CD4-positive, alpha-beta T cell treated with Interleukin-17A for 4 hours (primary cell): ENCODE measurements at places on chromosomes 5 and 9.
A peak's percentile ranks its signal among the peaks of the same experiment; 100 is the strongest.

DNA sequence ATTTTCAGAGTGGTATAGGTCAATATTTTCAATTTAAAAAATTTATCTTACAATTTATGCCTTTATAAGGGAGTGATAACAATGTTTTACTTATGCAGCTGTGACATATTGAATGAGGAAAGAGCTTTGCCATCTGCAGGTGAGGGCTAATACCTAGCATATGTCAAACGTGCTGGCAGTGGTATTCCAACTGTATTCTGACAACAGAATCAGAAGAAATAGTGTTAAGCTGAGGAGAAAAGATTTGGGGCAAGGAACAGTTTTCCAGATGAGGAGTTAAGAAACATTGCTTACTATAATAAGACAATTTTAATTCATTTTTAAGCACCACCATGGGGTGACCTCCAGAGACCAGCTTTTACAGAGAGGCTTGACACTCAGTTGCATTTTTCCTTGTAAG is 267.8 kb upstream of the ZNF608 start:
- DNase-seq, result no peak

GRCh38 chr5:147398860-147399259 is 111.0 kb downstream of the DPYSL3 start:
- no peak for DNase-seq

DNA sequence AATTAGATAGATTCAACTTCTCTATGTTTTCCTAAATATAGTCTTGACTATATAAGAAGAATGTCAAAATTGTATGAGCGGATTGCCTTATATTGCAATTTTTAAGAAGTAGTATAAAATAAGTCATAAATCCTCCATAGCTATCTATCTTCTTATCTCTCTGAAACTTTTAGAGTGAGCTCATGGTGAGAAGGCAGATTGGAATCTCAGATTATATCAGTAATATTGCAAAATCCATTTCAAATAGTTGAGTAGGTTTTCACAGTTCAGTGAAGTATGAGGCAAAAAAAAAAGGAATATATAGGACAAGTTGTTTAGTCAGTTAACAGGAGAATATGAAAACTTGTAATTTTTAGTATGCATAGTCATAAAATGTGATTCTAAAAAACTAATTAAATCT is 156.4 kb downstream of the FAM174A start:
- DNase-seq, result no peak

- no peak for DNase-seq
These were observed 1.1 kb downstream of the LHX2 start for GRCh38 chr9:124012368-124013301.

DNA sequence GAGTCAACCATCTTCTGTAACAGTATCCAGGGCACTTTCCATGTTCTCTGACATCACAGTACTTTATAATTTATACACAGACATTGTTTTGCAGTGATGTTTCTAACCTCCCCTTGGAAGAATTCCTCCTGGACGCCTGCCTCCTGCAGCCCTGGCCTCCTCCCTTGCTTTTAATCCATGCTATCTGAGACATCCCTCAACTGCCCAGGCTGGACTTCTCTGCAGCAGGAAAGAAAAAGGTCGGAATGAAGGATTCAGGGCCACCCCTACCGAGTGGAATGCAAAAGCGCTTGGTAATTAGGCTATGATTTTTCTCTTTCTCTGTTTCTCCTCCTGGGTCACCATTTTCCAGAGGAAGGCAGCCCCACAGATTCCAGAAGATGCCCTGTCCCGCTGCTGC is 47.0 kb upstream of the SHC3 start:
- DNase-seq, result no peak

- no peak for DNase-seq
These were observed 135.0 kb downstream of the STK32A start for GRCh38 chr5:147369742-147370374.

- no peak for DNase-seq
These were observed 1.8 kb downstream of the ELAVL2 start for GRCh38 chr9:23823986-23824829.

DNA sequence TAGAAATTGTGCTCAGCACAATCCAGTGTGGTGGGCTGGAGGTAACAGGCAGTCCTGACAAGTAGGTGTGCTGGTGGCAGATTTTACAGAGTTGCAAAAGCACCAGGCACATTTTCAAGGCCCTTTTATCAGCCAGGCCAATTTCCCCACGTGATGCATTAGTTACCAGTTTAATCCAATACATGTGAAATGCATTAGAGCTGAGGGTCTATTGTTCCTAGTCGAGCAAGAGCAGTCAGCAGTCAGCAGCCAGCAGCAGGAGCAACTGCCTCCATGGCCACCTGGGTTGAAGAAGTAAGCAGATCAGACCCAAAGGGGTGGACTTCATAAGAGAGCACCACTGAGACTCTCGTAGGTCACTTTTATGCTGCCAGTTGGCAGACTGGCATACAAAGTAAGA is 76.7 kb downstream of the EPB41L4A start:
- no peak for DNase-seq

GRCh38 chr5:143383988-143384387 is 19.5 kb downstream of the NR3C1 start:
- no peak for DNase-seq

- peak; percentile 71 for DNase-seq
These were observed 79.2 kb upstream of the HSPA9 start for GRCh38 chr5:138654281-138654867.

DNA sequence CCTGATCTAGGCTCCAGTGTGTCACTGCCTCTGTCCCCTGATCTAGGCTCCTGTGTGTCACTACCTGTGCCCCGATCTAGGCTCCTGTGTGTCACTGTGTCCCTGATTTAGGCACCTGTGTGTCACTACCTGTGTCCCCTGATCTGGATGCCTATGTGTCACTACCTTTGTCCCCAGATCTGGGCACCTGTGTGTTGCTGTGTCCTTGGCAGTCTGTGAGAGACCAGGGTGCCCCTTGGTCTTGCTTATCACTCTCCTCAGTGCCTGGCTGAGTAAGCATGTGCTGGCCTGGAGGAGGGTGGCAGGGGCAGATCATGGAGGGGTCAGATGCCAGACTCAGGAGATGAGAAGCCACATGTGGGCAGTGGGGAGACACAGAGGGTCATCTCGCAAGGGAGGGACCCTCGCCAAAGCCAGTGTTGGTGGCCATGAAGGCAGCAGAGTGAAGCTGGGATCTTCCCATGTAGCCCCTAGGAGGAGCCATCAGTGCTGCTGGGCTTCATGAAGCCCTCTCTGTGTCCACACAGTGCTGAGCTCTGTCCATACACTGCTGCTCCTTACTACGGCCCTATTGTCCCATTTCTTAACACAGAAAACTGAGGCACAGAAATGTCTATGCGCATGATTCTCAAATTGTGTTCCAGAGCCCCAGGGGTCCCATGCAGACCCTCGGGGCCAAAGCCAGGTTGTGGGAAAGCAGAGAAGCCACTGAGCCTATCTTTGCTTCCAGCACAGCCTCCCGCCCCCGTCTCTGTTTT is 15.5 kb downstream of the OLFML2A start:
- DNase-seq, result no peak

DNA sequence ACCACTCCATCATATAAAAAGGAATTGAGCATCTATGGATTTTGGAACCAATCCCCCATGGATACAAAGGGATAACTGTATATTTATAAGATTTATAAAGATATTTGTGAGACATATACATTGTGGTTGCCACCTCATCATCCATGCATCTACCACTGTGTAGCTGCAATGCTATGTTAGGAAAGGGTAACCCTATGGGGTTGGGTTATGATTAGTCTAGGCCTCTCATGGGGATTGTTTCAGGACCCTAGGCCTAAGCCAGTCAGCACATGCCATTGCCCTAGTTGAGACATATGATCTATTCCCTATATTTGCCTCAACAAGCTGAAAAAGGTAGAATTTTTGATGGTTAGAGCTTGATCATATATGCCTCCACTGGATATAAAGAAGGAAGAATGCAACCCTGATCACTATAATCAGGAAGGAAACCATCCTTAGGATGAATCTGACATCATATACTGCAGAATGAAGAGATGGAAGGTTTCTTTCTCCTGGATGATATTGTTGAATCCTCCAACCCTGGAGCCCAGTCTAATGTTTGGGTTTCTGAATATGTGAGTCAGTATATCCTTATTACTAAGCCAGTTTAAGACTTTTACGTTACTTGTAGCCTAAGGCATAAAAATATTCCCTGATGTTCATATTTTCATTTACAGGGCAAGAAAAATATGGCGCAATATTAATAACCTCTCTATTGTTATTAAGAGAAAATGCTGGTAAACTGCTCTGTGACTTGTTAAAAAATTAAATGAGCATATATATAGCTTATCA is 94.2 kb downstream of the ADAMTS19 start:
- no peak for DNase-seq

GRCh38 chr9:1337169-1337568 is 287.0 kb downstream of the DMRT2 start:
- no peak for DNase-seq

DNA sequence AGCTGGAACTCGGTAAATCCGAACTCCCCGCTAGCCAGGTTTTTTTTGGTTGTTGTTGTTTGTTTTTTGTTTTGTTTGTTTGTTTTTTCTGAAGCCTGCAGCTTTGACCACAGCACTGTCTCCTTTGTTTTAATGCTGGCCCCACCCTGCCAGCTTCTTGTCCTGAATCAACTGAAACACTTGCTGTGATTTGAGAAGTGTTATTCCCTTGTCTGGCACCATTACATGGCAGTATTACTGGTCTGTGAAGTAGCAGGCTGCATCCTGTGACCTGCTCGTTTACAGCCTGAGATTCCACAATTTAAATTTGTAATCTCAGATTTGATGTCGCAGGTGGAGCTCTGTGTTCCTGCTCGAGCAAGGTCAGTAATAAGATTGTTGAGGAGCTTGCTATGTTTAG is 1.4 kb upstream of the SLC36A2 start:
- no peak for DNase-seq

GRCh38 chr9:94928691-94929368 is 202.3 kb downstream of the AOPEP start:
- DNase-seq, result no peak

- no peak for DNase-seq
These were observed 143.7 kb upstream of the SLC30A5 start for GRCh38 chr5:68950125-68950524.

DNA sequence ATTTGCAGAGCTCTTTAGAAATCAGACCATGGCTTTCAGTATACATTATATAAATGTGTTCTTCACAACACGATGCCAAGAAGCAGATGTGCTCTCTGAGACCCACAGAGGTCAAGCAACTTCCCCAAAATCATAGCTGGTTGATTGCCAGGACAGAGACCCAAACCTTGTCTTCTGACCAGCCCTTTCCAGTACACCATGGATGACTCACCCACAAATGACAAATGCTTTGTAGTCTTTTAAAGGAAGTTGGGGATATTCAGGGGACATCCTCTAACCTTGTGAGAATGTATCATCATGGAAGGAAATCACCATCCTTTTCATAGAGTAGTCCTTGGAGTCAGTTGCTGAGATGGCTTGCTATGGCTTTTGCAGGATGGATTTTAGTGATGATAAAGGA is 30.1 kb downstream of the ZNF462 start:
- no peak for DNase-seq

DNA sequence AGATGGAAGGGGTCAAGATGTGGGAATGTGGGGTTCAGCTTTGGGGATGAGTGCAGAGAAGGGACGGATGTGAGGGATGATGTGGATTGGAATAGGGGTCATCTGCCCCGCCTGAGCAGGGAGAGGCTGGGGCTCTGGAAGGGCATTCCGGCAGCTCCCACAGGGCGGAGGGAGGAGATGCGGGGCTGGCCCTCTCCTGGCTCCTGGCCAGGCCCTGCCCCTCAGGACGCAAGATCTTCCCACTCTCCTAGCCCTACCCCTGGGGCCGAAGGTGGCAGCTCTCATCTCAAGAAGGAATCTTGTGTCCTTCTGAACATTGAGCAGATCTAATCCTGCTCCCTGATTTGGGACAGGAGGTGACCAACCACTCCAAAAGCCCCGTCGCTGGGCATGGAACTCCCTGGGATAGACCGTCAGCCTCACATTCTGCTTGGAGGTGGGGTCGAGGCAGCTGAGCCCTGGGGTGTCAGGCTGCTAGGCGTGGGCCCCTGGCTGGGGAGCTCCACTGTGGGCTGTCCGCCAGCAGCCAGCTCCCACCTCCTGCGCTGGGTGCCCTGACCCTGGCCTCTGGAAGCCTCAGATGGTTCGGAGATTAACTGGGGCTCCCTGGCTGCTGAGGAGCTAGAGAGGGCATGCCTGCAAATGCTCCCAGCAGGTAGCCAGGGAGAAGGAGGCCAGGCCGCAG is 125.2 kb downstream of the ZNF354C start:
- no peak for DNase-seq

DNA sequence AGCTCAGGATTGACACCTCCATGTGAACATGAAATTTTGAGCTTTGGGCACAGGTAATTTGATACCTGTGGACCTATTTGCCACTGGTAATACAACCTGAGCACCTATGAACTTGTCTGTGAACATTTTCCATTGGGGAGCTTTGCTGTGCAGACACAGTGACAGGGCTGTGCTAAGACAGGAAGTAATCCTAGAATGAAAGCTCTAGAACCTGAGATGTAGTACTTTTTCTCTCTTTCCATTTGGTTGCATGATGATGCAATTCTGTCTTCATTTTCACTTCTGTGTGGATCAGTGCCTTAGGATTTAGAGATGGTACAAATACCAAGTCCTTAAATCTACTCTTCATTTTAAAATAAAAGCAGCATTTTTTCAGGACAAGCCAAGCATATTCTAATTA is 216.9 kb downstream of the NR3C1 start:
- no peak for DNase-seq

GRCh38 chr5:116626945-116627679 is 52.5 kb upstream of the SEMA6A start:
- no peak for DNase-seq

- no peak for DNase-seq
These were observed 39.6 kb downstream of the TRPM6 start for GRCh38 chr9:74848153-74848525.

GRCh38 chr5:155631116-155631515 is 617.6 kb downstream of the KIF4B start:
- DNase-seq, result no peak

DNA sequence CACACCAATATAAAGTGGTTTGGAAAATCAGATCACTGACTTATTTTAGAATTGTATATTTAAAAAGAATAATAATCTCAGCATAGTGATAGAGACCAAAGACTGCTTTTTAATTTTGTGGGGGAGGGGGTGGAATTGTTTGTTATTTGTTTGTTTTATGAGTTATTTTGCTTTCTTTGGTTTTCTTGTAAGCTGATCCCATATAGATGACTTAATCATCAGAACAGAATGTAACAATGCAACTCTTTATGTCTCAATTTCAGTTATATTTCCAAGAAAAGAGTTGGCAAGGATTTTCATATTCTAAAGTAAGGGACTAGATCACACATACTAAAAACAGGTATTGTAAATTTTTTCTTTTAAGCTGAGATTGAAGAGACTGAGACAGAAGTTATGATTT is 984.9 kb downstream of the TLE4 start:
- no peak for DNase-seq

DNA sequence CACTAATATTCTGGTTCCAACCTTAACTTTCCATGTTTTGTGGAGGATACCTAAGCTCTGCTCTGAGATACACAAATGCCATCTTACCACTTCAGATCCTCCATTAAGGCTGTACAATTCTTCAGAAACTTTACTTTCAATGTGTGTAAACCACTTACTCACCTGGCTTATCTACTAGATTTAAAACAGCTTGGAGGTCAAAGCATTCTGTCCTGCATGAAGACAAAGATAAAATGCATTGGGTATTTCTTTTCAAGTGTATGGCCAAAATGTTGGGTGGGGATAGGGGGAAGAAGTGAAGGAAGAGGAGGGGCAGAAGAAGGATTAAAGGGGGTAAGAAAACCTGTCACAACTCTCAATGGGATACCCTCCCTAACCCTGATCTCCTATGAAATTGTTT is 939 bp downstream of the GOLGA1 start:
- DNase-seq, result no peak

- no peak for DNase-seq
These were observed 77.8 kb downstream of the TENT4A start for GRCh38 chr5:6791031-6791430.

GRCh38 chr9:25678846-25679360 is 659 bp upstream of the TUSC1 start:
- no peak for DNase-seq
